ENCODE measurements at places on chromosomes 4 and X.

DNA sequence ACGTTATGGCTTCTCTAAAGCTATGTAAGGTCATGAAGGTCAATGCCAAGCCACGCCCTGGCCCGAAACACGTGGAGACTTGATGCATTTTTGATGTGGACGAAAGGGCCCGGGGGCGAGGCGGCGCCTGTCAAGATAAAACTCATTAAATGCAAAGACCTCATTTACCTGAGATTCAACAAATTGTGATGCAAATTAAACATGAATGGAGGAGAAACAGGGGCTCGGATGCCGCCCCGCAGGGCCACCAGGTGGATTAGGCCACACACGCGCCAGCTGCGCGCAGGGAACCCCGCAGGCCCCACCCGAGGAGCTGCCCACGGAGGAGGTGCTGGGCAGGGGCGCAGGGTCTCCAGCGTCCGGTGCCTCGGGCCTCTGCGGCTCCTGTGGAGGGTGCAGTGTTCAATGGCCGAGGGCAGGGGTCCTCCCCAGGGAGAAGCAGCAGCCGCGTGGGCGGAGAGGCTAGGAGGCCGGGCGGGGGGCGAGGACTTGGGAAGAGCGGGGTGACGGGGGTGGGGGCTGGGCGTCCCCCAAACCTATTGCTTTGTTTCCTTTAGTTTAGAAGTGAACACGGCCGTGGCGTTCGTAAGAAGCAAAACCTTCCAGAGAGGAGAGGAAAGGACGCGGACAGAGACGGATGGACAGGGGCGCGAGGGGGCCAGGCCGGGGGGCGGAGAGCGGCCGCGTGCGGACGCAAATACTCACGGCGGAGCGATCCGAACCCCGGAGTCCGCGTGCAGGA lies 40.4 kb downstream of the CPLX1 start:
- no peak for DNase-seq

DNA sequence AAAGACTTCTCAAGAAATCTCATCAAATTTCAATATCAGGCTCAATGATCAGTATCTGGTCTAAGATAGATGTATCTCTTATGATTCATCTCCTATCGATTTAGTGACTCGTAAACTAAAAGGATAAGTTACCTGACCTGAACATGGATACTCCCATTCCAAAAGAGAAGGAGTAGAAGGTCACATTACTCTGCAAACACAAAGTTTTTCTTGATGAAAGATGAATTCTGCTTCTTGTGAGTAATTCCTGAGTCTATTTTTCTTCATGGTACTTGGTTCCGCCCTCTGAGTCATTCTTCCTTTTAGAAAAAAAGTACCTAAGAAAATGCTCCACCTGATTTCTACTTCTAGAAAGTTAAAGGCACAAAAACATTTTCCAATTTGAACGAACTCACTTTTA lies 223.1 kb upstream of the SLIT2 start:
- DNase-seq, result no peak

GRCh38 chr4:57074744-57075143 lies 35.4 kb downstream of the IGFBP7 start:
- no peak for DNase-seq

DNA sequence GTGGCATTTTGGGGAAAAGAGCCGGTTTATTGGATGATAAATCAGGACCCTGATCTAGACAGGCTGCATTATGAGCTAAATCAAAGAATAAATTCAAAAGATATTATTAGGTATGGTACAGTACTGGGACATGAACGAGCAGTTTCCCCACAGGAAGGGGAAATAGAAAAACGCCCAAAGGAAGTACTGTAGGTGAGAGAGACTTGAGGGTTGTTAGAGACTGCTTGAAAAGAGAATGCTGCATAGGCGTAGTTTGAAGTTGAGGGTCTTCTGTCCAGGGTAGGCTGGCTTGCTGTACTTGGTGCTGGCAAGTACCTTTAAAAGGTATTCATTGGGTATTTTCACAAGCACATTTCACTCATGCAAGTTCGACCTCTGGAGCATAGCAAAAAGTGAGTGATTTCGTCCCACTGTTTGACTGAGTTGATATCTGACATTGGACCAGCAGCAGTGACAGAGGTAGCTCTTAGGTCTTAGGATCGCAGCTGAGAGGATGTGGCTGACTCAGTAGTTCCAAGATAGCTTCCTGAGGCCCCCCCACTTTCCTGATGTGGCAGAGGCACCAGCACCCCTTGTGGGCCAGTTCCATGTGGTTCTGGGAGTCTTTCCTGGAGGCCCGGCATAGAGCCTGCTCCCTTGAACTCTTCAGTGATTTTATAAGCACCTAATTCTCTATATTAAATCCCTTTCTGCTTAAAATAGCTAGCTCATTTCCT lies 64.3 kb downstream of the TMEM131L start:
- DNase-seq, result no peak

DNA sequence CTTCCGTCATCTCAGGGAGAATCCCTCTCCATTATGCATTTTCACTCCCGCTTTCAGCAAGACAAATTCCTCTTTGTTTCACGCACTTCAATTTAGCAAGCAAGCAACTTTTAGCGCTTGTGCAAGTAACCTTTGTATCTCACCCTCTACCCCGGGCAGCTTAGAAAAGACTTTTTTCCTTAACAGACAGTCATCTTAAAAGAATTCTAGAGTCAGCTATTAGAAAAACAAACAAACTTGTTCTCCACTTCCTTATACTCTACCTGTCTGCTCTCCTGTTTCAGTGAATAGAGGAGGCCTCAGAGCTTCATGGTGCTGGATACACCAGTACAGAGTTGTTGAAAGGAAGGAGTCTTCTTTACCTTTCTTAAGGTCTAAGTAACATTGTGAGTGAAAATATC lies 12.1 kb downstream of the TIGD2 start:
- no peak for DNase-seq

GRCh38 chrX:37755025-37755424 lies 24.8 kb upstream of the CYBB start:
- DNase-seq, result no peak

DNA sequence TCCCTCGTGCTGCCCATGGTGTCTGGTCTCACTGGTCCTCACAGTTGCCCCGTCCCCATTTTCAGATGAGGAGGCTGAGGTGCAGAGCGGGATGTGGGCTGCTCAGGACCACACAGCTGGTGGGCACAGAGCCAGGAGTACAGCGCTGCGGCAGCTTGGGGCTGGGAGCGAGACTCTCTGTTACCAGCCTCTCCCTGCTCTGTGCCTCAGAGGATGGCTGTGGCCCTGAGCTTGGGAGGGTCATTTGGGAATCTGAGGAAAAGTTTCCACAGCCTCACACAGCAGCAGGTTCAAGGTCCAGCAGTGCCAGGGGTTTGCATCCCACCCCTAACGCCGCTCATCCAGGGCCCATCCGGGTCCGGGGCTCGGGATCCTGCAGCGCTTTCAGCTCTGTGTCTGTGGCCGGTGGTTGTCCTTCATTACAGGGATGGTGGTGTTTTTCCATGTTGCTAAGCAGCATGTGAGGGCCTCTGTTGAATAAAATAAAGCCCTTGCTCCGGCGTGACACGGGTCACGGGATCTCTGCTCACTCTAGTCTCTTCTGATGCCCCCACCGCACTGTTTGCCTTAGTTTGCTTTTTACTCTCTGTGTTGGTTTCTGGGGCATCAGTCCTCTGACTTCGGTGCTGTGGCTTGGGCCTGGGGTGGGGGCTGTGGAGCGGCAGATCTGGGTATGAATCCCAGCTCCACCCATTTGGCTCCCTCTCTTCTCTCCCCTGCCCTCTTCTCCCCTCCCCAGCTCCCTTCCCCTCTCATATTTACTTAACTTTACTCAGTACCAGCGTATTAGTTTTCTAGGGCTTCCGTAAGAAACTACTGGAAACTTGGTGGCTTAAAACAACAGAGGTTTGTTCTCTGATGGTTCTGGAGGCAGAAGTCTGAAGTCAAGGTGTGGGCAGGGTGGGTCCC lies 6.5 kb downstream of the WFS1 start:
- DNase-seq, result no peak

DNA sequence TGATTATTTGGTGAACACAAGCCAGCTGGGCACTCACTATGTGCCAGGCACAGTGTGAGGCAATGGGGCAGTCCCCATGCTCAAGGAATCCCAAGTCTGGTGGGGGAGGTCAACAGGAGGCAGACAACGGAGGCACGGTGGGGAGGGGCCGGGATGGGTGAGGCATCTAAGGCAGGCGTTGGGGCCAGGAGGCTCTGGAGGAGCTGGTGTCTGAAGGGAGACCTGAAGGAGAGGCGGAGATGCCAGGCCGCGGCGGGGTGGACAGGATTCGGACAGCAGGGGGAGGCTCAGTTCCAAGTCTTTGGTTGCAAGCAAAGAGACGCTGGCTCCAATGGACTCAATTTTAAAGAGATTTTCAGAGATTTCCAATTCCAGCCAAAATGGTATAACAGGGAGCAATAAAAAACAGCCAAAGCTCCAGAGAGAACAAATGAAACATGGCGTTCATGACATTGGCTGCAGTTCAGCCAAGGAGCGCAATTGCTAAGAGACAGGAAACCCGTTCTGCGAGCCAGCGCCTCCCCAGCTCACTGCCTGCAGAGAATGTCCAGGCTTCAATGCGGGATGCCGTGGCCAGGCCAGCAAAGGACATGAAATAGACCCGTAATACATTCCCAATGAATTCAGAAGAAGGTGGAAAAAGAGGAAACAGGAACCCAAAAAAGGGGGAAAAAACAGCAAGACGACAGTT lies 105.2 kb upstream of the LRPAP1 start:
- no peak for DNase-seq

DNA sequence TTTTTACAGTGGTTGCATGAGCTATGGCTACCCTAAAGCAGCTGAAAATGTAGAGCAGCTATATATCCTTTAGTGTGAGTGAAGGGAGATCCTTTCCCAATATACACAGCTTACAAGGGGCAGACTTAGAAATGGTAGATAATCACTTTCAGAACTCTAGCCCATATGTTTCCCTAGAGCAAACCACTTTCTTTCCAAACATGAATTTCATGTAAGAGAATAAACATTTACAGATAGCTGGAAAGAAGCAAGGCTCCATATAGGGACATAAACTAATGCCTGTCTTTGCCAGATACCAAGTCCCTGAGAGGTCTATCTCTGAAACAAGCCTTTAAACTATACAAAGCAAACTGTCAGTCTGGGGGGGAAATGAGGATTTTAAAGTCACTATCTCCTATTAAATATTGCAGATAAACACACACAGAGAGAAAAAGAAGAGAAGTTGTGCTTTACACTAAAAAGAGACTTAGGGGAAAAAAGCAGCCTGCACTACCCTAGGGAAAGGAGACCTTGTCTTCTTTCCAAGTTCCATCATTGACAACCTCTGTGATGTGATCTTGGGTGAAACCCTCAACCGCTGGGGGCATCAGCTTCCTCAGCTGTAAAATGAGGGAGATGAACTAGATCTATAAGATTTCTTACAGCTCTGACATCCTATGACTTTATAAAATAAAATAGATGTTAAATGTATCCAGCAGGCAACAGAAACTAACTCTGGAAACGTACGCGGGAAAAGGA lies 73.6 kb downstream of the TMEM156 start:
- no peak for DNase-seq

DNA sequence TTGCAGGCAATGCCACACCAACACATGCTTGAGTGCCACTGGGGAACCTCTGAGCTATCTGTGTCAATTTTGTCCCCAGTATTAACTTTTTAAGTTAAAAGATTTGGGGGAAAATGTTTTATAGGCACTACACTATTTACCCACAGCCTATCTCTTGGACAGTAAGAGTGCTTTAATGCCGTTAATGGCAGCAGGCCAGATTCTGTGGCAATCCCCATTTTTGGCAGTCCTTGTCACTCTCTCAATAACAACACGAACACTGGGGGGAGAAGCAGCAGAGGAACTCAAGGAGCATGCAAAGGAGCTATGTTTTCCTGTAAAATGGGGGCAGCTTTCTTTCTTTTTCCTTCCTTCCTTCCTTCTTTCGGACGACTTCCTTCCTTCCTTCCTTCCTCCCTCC lies 168.6 kb downstream of the NSUN7 start:
- no peak for DNase-seq

- no peak for DNase-seq
Observed at GRCh38 chr4:54898656-54899340, 226.6 kb downstream of the KDR start.

DNA sequence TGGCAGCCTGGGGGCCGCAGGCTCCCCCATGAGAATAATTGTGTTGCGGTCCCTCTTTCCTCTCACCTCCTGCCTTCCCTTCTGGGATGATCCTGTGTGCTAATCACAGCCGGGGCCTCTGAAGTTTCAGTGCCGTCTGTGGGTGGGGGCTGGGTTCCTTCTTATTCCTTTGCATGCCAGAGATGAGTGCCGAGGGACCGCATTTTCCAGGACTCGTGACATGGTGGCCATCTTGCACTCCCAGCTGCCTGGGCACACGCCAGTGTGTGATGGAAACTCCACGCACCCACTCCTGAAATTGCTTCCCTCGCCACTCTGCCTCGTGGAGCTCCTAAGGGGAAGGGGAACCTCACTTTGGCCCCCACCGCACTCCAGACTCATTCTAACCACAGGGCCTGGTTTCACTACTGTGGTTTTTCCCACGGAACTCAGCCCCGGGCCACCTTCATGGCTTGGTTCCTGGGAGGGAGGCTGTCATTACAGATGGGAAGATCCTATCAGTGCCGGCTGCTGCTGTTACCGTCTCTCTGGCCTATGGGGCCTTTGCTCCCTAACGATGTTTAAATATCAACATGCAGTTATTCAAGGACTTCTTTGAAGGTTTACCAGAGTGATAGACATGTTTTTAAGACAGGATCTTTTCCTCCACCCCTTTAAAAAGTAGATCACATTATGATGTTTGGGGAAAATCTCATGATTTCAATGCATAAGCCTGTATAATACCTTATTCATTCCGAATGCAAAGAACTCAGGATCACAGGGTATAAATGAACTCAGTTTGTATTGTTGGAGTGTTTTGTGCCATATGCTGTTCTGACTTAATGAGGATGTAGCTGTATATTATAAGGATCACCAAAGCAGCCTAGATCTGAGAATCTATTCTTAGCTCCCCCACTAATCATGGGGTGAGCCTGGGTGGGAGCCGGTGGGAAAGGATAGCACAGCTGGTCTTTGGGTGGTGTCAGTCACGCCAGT lies 89.6 kb downstream of the SORCS2 start:
- DNase-seq, result no peak

- DNase-seq, result no peak
Observed at GRCh38 chr4:9898596-9899305, 117.3 kb downstream of the DRD5 start.

GRCh38 chr4:146143888-146144287 lies 31.6 kb upstream of the LSM6 start:
- DNase-seq, result no peak

- no peak for DNase-seq
Observed at GRCh38 chr4:37769391-37769989, 57.0 kb upstream of the PGM2 start.

DNA sequence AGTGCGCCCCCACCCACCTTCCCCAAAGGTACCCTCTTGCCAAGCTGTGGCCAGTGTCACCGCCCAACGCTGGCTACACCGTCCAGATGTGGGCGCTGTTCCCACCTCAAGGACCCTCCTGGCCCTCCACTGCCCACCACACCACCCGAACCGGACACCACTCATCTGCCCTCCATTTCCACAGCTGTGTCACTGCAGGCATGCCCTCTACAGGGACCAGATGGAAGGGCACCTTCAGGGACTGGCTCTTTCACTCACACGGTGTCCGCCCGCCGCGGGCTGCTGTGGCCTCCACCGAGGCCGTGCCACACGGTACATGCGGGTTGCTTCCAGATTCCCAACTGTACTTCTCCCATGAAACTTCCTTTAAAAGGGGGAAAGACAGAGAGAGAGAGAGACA lies 87.7 kb downstream of the FAM53A start:
- DNase-seq, result no peak
